ENCODE measurements at places on chromosomes 1 and 21.

- no peak for DNase-seq
Observed at GRCh38 chr1:154454386-154455120, 47.5 kb upstream of the TDRD10 start.

- DNase-seq: peak; percentile 78
Observed at GRCh38 chr1:115329965-115330364, 8.1 kb downstream of the NGF start.

- DNase-seq: peak; percentile 59
Observed at GRCh38 chr1:194908643-194909042, 1699.6 kb downstream of the KCNT2 start.

GRCh38 chr1:167832693-167833092 lies 81.2 kb downstream of the ADCY10 start:
- DNase-seq: no peak

- DNase-seq: no peak
Observed at GRCh38 chr1:178926046-178926445, 55.2 kb upstream of the ANGPTL1 start.

GRCh38 chr21:31348188-31348587 lies 4.1 kb upstream of the TIAM1 start:
- no peak for DNase-seq

DNA sequence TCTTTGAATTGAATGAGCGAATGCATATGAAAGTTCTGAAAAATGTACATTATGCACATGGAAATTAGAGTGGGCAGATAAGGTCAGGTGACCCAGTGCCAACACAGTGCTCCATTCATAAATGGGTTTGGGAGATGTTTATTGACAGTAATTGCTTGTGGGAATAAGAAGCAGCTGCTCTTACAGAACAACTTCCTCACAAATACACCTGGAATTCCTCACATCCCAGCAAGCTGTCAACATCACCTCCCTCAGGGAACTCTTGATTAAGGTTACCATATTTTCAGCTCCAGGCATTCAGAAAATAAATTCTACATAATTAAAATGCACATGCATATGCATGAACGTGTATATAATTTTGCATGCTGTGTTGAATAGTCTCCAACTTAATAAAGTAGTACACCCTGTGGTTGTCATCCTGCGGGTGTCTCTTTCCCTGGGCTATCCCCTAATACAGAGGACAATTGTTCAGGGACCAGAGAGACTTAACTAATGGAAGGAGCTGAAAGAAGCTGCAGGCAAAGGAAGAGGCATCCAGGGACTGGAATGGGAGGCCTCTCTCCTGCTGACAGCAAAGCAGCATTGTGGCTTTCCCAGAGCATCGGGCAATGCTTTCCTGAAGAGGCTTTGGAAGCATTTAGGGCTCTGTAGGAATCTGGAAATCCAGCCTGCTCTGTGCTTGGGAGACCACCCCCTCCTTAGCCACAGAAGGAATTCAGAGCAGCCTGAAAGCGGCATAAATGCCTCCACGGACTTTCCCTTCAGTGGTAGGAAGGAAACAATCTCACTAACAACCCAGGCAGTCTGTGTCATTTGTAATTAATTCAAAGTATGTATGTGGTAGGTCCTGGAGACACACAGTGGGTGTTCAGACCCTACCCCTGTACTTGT lies 55.2 kb upstream of the GNG12 start:
- DNase-seq: no peak

DNA sequence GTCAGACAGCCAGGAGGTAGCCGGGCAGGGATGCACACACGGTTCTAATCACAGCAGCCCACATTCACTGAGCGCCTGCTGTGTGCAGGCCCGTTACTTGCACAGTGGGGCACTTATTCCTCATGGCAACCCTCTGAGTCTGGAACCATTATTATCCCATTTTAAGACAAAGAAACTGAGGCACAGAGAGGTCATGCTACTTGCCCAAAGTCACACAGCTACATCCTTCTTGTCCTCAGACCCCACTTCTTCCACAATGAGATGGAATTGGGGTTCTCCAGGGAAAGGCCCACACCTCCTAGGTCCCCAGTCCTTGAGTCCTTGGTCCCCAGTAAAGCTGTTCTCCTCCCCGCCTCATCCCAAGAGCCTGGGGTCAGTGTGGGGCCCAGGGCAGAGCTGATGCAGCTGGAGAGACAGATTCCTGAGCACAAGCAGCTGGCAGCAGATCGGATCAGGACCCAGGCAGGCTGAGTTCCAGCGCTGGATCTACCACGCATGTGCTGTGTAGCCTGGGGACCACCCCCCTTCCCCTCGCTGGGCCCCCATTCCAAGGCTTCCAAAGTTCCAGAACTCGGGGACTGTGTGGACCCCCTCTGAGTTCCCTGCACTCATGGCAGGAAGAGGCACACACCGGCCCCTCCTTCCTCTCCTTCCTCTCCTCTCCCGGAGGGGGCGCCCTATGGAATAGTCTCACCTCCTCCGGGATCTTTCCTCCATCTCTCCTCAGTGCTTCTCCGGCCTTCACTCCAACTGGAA lies 393.4 kb downstream of the MATN1 start:
- no peak for DNase-seq

- no peak for DNase-seq
Observed at GRCh38 chr21:19995253-19995652, 1003.0 kb upstream of the NCAM2 start.

GRCh38 chr1:151361883-151362282 lies 10.6 kb downstream of the SELENBP1 start:
- no peak for DNase-seq

- DNase-seq: no peak
Observed at GRCh38 chr1:26259578-26259977, 20.3 kb upstream of the SH3BGRL3 start.

DNA sequence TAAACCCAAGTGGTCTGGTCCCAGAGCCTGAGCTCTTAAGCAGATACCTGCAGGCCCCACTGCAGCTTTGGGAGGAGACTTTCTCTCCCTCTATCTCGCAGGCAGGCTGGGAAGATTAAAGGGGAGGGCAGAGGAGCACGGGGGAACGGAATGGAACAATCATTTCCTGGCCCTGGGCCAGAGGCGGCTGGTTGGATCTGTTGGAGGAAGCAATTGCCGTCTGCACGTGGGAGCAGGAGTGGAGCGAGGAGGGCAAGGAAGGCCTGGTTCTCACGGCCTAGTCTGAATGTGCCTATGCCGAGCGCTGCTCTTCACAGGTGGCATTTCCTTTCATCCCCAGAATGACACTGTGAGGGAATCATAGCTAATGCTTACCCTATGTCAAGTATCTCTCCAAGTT lies 23.7 kb downstream of the NKAIN1 start:
- peak; percentile 41 for DNase-seq

Data from fibroblast of lung (primary cell).